ENCODE measurements at places on chromosomes 1 and 21.

- DNase-seq = no peak
Measured at GRCh38 chr1:98704971-98705370, 43.5 kb downstream of the SNX7 start.

DNA sequence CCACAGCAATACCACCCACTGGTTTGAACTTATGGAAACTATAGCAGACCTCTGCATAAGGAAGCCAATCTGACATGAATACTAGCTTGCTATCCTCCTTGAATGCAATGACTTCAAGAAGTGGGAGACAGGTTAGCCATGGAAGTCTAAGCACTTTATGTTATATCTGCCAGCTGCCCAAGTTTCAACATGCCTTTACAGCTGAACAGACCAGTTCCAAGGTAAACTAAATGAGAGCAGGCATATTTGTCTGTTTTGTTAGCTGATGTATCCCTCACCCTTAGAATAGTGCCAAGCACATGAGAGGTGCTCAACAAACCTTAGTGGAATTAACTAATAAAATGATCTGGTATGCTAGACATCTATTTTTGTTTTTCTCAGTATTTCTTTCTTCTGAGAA, 65.1 kb downstream of the ALG14 start:
- DNase-seq = no peak

- DNase-seq = no peak
Measured at GRCh38 chr1:53277326-53277725, 39.0 kb upstream of the MAGOH start.

DNA sequence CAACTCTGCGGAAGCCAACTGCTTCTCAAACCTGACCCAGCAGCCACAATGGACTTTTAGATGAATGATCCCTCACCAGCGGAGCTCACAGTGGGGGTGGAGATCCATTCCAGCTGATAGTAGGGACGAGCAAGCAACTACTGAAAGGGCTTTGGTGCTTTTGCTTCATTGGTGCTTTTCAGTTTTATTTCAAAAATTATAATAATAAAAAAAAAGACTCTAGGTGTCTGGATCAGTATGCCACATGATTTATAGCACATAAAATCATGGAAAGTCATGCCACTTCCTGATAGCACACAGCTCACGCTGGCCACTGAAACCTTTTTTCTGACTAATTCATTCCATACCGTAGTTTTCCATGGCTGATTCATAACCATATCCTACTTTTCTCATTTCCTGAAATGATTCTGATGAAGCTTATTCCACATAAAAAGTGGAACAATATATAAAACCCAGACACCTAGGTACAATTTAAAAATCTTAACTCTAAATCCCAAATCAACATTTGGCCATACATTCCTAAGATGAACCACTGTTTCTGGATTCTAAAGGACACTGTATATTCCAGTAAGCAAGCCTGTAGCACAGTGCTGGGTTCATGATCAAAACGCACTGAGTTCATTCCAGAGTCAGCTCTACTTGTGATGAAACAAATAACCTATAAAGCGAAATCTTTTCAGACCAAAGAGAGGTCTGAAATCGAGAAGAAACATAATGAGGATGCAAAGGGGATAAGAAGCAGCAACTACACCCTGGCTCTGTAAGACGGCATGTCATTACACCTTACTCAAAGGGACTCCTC, 41.3 kb upstream of the KCNE1 start:
- DNase-seq = no peak

- no peak for DNase-seq
Measured at GRCh38 chr1:7178336-7178735, 393.1 kb downstream of the CAMTA1 start.

GRCh38 chr1:10973552-10973951, 38.9 kb upstream of the TARDBP start:
- no peak for DNase-seq

GRCh38 chr1:17404034-17404684, 32.2 kb downstream of the PADI6 start:
- no peak for DNase-seq

GRCh38 chr21:41900401-41900800, 21.3 kb upstream of the PRDM15 start:
- no peak for DNase-seq

DNA sequence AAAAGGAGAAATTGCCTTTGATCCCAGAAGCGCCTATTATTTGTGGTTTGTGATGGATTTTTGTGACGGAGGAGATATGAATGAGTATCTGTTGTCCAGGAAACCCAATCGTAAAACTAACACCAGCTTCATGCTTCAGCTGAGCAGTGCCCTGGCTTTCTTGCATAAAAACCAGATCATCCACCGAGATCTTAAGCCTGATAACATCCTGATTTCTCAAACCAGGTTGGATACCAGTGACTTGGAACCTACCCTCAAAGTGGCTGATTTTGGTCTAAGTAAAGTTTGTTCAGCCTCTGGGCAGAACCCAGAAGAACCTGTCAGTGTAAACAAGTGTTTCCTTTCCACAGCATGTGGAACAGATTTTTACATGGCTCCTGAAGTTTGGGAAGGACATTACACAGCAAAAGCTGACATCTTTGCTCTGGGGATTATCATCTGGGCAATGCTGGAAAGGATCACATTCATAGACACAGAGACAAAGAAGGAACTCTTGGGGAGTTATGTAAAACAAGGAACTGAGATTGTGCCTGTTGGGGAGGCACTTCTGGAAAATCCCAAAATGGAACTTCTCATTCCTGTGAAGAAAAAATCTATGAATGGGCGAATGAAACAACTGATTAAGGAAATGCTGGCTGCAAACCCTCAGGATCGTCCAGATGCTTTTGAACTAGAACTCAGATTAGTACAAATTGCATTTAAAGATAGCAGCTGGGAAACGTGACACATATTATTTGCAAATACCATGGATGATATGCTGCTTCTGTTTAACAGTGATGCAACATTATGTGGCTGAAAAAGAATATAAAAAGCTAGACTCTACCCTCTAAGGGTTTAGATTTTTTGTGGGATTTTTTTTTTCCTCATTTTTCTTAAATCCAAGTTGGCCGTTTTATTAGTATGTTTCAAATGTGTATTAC, 10.5 kb downstream of the PDIK1L start:
- no peak for DNase-seq

DNA sequence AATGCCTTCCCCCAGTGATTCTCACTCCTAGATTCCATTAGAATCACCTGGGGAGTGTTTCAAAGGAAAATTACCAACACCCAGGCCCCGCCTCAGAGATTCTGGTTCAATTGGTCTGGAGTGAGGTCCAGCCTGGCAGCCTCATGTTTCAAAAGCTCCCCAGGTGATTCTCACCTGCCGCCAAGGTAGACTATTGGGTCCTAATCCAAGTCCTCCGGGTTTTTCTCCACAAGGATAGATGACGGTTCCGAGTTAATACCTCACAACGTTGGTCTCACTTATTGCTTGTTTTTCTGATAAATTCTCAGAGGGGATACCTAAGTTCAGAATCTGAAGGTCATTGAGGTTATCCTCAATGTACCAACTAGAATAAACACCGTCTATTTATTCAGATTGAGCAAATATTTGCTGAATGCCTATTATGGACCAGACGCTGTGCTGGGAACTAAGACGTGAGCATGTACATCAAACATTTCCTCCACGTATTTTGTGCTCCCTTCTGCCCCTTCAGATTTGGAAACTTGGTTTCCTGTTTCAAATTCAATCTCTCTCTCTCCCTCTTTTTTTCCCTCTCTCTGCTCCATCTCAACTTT, 97.5 kb downstream of the SEC16B start:
- DNase-seq = no peak

DNA sequence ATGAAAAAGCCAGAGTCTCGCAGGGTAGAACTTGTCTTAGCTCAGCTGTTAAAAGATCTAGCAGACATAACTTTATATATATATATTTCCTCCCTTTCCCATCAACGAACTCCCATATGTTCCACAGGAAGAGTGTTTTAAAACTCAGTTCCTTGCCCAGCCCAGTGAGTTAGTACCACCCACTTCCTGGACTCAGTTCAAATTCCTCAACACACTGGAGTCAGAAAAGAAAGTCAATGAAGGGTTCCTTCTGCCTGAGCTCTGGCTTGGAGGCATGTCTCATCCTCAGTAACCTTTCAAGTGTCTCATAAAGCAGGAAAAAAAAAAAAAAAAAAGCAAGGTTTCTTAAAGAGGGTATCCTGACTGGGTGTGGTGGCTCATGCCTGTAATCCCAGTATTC, 15.6 kb downstream of the TPM3 start:
- DNase-seq = no peak

GRCh38 chr21:26977746-26978145, 10.9 kb upstream of the ADAMTS5 start:
- no peak for DNase-seq

- no peak for DNase-seq
Measured at GRCh38 chr1:100734676-100735075, 15.1 kb downstream of the VCAM1 start.

DNA sequence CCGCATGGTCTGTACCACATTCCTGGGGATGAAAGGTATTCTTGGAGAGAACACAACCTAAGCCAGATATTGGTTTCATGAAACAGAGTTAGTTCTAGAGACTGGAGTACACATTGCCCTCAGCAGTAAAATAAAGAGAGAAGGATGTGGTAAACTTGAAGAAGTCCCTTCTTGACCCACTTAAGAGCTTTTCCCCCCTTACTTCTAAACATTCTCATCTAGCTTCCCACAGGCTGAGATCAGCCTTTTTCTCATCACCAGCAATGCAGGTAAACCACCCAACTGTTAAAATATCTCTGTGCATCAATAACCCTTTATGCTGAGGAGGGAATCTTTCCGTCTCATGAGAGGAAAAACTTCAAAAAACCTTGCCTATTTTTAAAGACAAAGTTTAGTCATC, 62.6 kb downstream of the SUSD4 start:
- DNase-seq = no peak

- DNase-seq = no peak
Measured at GRCh38 chr21:38668541-38668940, 137.2 kb upstream of the ETS2 start.

- no peak for DNase-seq
Measured at GRCh38 chr1:88647249-88647645, 36.8 kb upstream of the PKN2 start.

GRCh38 chr1:34341896-34342295, 165.2 kb downstream of the C1orf94 start:
- DNase-seq = no peak

- DNase-seq = no peak
Measured at GRCh38 chr1:85624361-85624760, 43.8 kb downstream of the CCN1 start.

GRCh38 chr1:85054664-85055063, 6.4 kb upstream of the MCOLN3 start:
- no peak for DNase-seq

DNA sequence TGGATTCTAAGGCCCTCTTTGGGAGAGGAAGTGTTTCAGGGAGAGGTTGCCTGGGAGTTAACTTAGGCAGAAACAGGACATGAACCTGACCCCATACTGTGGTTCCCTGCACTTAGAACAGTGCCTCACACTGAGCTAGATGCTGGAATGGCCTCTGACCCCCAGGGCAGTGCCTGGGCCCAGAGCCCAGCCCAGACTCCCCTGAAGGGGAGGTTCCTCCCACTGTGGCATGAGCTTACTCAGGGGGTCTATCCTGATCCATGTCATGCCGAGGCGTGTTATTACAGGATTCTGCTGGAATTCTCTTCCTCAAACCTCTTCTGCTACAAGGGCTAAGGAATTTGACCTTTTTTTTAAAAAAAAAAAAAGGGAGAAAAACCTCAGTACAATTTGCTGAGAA, 72.2 kb downstream of the MRPL37 start:
- DNase-seq = no peak

DNA sequence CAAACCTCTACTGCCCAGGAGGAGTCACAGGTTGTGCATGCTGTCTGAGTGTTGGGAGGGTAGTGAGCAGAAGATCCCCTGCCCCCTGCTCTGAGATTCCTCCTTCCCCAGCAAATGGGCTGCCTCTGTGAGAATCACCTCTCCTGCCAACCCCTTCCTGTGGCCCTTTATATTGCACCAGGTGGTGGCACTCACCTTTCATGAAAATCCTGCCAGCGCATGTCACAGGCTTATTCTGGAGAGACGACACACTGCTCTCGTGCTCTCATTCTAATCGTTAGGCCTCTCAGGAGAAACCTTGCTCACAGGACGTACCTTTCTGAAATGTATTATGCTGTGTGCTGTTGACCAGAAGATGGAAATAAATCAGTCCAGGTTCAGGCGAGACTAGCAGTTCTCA, 113.7 kb downstream of the RGL1 start:
- no peak for DNase-seq

GRCh38 chr1:179779645-179780272, 36.7 kb downstream of the FAM163A start:
- DNase-seq = no peak

DNA sequence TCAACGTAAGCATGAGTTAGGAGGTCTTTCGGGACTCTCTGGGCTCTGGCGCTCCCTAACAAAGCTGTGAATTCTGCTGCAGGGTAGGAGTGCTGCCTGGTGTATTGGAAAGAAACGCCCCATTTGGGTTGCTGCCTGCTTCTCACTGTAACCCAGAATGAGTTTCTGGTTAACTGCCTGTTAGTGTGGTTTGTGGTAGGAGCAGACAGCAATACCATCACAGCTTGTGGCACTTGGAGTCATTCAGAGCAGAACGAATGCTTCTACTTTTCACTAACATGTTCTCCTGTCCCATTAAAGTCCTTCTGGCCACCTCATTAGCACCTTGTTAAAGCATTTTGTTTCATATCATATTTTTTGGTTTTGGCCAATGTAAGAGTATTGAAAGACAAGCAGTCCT, 18.1 kb downstream of the MAP3K7CL start:
- DNase-seq = no peak

GRCh38 chr1:151993084-151993733, 450 bp downstream of the S100A10 start:
- DNase-seq = peak; percentile 28

GRCh38 chr1:88503646-88504045, 180.4 kb upstream of the PKN2 start:
- no peak for DNase-seq

- no peak for DNase-seq
Measured at GRCh38 chr1:14440166-14440565, 158.3 kb upstream of the KAZN start.

All from activated B cell treated with CpG ODN at 0.5 μM for 24 hours (primary cell).